Stimulated activated CD4-positive, alpha-beta T cell treated with anti-CD3 and anti-CD28 coated beads, TNF-alpha, amount 100 ng/mL, for 1 hour (primary cell): ENCODE measurements at places on chromosomes 12 and 14.

GRCh38 chr14:104393199-104393897 lies 186.2 kb upstream of the C14orf180 start:
- DNase-seq: no peak

- DNase-seq: no peak
Measured at GRCh38 chr12:42992826-42993225, 403.3 kb upstream of the PRICKLE1 start.

GRCh38 chr14:100332797-100333196 lies 9.7 kb downstream of the SLC25A47 start:
- DNase-seq: no peak

DNA sequence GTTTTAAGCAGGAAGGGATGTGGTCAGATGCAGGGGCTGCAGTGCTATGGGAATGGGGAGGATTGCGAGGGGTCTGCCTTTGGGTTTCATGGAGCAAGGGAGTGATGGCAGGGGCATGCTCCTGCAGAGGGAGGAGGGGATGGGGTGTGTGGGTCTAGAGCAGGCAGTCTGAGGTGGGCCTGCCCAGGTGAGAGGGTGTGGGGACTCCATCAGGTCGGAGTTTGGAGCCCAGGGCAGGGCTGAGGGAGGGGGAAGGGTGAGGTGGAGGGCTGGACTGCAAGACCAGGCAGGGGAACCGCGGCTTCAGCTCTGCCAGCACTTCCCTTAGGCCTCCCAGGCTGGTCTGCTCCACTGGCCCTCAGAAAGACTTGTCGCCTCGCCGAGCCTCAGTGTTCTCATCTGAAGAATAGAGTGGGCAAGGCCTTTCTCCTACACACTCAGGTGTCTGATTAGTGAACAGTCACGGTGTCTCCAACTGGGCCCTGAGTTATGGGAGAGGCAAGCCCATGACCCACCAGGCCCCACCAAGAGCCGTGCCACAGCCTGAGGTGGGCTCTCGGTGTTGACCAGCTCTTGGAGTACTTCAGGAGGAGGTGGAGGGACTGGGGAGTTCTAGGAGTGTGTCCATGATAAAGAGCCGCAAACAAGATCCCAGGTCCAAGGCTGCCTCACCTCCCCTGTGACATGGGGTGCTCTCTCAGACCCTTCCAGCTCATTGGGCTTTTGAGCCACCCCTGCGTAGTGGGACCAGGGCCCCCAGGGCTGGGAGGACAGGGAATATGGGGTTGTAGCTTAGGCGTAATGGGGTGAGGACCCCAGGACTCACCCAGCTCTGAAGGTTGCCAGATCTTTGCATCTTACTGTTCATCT lies 20.1 kb upstream of the KRT80 start:
- DNase-seq: no peak

DNA sequence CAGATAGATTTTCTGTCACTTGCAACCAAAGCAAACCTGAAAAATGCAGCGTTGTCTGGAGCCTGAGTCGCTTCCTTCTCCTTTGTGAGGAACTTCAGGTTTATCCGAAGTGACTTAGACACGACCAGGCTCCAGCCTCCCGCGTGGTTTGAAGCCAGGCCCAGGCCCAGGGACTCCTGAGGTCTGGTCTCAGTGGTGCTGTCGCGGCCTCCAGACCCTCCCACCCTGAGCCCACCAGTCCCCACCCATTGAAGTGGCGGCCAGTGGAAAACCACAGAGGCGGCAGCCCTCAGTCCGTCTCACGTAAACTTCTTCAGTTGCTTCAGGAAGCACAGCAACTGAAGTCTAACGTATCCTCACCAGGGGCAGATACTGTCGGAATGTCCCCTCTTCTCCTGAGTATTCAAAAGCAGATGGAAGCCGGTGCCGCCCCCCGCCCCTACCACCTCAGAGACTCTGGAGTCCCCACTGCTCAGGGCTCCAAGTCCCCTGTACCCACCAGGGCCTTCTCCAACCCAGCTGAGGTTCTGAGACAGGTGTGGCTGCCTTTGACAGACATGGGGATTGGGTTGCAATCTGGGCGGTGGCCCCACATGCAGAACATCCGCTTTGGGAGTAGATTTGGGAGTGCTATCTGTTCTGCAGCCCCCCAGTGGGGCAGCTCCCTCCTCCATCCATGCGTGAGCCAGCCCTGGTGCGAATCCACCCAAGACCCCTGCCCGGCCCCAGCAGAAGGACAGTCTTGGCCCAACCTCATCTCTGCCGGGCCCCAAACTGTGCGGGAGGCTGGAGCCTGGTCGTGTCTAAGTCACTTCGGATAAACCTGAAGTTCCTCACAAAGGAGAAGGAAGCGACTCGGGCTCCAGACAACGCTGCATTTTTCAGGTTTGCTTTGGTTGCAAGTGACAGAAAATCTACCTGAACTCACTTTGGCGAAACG lies 26.6 kb upstream of the GALNT9 start:
- DNase-seq: no peak

GRCh38 chr14:91519239-91520036 lies 9.3 kb upstream of the PPP4R3A start:
- no peak for DNase-seq

GRCh38 chr12:67890726-67891258 lies 98.5 kb upstream of the IFNG-AS1 start:
- no peak for DNase-seq

GRCh38 chr12:120692524-120693033 lies 5.6 kb downstream of the MLEC start:
- no peak for DNase-seq

DNA sequence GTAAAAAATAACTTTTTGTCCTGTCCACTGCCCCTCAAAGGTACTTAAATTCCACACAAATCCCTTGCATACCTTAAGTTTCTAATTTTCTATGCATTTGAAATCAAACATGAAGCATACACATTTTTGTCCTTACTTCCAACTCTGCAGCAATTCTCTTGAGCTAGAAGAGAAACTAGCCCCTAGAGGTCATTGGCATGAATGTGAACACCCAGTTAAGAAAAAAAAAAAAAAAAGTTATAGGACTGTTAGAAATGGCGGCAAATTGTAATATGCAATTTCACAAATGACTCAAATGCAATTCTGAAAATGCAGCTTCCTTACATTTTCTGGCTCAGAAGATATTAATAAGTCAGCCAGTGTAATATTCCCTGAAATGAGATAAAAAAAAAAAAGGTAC lies 4.6 kb upstream of the ESR2 start:
- DNase-seq: no peak

- no peak for DNase-seq
Measured at GRCh38 chr14:69354383-69355153, 43.5 kb downstream of the ERH start.

GRCh38 chr12:14959126-14959440 lies 2.3 kb downstream of the ARHGDIB start:
- DNase-seq: no peak

GRCh38 chr12:96208801-96209549 lies 14.8 kb downstream of the ELK3 start:
- DNase-seq: no peak

DNA sequence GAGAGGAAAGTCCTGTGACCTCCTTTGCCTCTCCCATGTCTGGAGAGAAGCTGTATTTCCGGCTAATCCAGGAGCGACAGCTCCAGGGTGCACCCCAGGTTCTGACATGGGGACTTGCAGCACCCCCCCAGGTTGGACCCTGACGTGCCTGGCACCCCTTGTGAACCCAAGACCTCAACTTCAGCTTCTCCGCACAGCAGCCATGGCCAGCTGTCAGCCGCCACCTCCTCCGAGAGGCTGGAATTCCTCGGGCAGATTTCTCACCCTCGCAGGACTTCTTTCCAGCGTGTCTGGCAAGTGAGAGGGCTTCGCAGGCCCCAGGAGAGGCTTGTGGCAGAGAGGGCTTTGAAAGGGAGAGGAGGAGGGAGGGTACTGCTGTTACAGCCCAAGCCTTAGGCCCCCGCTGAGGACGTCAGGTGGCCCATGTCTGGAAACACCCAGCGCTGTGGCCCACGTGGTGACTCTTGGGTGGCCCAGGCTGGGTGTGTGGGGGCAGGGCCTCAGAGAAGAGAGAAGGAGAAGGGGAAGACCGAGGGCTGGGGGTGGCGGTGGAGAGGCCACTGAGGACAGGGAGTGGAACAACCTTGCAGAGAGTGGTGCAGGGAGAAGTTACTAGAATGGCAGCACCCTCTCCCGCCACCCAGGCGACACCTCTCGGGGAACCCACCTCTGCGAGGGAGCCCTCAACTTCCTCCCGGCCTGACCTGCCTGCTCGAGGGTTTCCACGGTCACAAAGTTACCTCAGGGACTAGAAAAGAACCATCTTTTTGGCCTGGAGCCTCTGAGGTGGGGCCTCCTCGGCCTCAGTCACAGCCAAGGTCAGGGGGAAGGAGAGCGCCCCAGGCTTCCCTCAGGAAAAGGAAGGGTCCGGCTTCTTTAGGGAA lies 11.7 kb upstream of the RPS6KL1 start:
- DNase-seq: no peak

GRCh38 chr14:36429692-36430091 lies 90.3 kb downstream of the NKX2-1 start:
- no peak for DNase-seq

- no peak for DNase-seq
Measured at GRCh38 chr12:29032446-29032845, 116.6 kb upstream of the FAR2 start.

- no peak for DNase-seq
Measured at GRCh38 chr12:131583090-131583712, 127.7 kb upstream of the SFSWAP start.

DNA sequence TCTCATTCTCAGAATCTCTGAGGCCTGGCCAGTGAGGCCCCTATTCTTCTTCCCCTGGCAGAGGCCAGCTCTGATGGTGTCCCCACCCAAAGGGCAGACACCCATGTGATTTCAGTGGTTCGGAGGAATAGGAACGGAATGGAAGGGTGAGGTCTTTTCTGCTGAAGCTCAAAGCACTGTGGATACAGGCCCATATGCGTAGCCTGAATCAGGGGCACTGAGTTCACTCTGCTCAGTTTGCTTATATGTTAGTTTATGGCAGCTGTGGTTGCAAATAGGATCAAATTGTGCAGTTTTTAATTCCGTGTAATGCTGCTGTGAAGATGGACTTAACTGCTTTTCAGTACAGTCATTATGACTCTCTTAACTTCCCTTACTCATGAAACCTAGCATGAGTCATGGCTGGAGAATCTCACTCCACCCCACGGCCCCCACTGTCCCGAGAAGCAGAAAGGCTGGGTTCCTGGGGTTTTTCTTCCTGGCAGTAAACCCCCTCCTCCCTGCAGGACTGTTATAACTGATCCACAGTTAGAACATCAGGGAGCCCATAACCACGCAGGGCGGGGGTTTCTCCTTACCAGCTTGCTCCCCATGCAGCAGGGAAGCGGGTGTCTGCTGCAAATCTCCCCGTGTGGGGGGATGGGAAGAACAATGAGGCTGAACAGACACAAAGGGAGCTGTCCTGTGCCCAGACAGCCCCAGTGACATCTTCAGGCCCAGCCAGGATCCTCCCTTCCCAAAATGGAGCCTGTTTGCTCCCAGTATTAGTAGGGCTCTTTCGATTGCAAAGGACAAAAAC lies 122.7 kb downstream of the SLC38A6 start:
- no peak for DNase-seq

DNA sequence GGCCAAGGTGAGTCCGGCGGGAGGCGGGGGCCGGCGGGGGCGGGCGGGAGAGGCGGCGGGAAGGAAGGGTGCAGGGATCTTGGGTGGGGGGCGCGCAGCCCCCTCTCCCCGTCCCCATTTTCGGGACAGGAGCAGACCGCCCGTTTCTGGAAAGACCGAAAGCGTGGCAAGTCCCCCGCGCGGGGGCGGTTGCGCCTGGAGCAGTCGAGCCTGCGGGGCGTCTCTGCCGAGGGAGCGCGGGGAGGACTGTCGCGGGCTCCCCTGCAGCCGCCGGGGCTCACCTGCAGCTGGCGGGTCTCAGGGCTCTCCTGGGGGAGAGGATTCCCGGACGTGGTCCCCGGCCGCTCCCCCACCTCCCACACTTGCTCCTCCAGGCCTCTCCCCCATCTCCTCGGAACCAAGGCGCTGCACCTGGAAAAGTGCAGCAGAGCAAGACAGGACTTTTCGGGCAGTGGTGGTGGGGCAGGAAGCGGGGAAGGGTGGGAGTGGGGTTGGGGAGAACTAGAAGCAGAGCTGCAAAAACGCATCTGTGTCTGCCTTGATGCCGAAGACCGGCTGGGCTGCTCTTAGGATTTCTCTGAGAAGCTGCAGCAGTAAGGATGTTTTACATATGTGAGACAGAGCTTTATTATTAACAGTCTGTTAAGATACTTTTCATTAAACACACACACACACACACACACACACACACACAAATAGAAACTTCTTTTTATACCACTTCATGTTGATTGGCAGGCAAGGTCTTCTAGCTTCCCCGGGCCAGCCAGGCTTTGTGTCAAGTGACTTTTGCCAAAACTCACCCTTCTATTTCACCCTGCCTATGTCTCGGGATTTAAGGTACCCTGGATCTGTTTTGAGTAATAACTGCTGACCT lies 677 bp downstream of the C12orf75 start:
- DNase-seq: no peak

- DNase-seq: no peak
Measured at GRCh38 chr12:75859868-75860267, 171.7 kb downstream of the PHLDA1 start.

- no peak for DNase-seq
Measured at GRCh38 chr14:80109055-80109454, 102.2 kb downstream of the DIO2 start.

- no peak for DNase-seq
Measured at GRCh38 chr14:89036371-89036770, 211.9 kb downstream of the TTC8 start.

DNA sequence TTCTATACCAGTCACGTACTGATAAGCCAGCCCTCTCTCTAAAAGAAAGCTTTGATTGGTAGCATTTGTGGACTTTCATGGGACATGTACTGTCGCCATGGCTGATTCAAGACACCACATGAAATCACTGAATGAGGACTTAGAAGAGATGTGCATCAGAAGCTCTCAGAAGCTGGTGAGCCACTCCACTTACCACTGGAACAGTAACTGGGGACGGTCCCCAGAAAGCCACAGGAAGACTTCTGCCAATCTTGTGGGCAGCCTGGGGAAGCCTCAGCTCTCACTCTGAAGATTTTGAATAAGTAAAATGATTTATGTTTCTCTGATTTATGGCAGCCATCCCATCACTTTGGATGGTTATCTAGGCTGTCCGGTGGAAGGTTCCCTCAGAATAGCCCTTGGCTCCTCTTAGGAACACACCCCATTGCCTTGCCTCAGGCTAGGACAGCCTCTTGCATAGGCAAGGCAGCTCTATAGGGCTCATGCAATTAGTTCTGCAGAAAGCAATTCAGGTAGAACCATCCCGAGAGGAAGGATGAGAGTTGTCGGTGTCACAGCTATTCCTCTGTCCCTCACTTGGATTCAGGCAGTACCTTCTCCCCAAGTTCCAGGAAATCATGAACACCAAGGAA lies 9.8 kb downstream of the DHRS1 start:
- DNase-seq: no peak

GRCh38 chr12:65510007-65510406 lies 231.5 kb downstream of the MSRB3 start:
- DNase-seq: no peak
